ENCODE measurements at places on chromosomes 5 and 9.

DNA sequence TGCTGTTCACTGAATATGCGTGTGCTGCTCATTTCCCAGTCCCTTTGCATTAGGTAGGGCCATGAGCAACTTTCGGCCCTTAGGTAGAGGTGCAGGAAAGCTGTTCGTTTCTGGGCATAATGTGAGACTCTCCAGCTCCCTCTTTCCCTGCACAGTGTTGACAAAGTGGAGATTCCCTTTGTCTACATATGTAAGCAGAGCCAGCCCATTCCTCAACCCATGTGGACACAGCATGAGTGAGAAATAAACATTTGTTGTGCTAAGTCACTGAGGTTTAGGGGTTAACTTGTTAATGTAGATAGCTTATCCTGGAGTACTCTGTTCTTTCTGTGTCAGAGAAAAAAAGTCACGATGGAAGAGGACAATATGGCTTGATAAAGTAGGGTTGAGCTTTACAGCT, 343.8 kb downstream of the PSAT1 start:
- DNase-seq: no peak

DNA sequence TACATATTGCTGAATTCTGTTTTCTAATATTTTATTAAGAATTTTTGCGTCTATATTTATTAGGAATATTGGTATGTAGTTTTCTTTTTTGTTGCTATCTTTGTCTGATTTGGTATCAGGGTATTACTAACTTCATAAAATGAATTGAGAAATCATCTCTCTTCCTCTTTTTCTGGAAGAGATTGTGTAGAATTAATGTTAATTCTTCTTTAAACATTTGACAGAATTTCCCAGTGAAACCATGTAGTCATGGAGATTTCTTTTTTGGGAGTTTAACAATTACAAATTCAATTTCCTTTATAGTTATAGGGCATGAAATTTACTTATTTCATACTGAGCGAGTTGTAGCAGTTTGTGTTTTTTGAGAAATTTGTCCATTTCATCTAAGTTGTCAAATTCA, 3.3 kb upstream of the FAM170A start:
- no peak for DNase-seq

- no peak for DNase-seq
These were observed 54.7 kb downstream of the COL23A1 start for GRCh38 chr5:178535299-178536175.

- DNase-seq: no peak
These were observed 1.0 kb upstream of the SLIT3 start for GRCh38 chr5:169301986-169302385.

DNA sequence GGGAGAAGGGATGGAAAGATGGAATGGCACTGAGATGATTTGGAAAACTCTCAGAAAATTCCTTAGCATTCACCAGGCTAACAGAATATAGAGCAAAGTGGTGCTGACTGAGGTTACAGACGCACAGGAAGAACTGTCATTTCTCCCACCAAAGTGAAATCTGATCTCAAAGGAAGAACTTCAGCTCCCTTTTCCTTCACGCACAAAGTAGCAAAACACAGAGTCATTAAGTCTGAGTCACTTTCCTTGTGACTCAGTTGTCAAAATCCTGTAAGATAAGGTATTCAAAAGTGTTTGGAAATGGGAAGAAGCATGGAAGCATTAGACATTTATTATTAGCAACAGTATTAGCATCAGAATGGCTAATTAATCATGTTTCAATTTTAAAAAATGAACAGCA, 11.7 kb downstream of the MPDZ start:
- DNase-seq: no peak

DNA sequence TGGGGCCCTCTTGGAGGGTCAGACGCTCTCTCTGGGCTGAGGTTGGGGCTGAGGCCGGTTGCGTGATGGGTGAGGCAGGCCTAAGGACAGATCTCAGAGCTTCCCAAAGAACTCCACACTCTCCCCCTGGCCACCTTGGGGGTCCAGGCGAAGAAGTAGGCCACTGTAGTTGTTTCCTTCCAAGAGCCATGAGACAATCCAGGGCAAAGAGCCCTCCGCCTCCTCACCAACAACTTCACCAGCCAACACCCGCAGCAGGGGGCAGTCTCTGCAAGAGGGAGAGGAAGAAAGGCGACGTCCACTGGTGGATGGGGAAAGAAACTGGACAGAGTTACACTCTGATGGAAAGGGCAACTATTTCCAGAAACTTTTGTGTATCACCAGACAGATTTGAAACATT, 10.7 kb downstream of the SLC35A4 start:
- no peak for DNase-seq

DNA sequence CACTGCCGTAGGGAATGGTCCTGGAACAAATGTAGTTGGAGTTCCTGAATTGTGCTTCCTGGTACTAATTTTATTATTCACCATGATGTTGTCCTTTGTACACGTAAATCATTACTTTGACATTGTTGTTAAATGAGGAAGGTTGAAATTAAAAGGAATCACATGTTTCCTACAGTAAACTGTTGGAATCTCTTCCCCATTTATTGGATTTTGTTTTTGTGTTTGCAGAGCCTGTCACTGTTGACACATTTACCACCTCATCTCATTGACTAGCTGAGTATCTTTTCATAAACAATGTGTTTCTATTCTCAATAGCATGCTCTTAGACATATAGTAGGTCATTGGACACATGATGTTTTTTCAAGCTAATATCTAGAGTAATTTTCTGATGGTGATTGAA, 1012.5 kb downstream of the NR2F1-AS1 start:
- DNase-seq: no peak

DNA sequence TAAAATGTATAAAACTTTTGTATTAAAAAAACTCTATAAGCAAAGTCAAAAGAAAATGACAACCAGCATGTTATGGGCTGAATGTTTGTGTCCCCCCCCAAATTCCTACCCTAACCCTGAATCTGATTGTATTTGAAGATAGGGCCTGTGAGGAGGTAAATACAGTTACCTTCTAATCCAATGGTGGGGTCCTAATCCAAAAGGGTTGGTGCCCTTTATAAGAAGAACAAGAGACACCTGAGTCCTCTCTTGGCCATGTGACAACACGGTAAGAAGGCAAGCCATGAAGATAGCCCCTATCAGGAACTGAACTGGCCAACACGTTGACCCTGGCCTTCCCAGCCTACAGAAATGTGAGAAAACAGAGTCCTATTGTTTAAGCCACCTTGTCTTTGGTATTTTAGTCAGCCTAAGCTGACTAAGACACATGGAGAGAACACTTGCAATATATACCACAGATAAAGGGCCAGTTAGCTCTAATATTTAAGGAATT, 49.7 kb upstream of the AKNA start:
- no peak for DNase-seq

DNA sequence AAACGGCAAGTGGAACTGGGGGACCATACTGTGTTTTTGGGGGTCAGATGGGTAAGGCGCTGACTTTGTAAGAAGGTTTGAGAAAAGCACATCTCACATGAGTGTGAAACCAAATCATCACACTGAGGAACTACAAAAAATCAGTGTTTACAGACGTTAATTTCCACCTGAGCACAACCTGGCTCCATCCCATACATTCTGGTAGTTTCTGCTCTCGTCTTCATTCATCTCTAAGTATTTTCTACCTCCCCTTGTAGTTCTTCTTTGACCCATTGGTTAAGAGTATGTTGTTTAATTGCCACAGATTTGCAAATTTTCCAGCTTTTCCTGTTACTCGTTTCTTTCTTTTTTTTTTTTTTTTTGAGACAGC, 8.9 kb upstream of the DPP7 start:
- DNase-seq: no peak

- DNase-seq: no peak
These were observed 172.2 kb downstream of the HSD17B3 start for GRCh38 chr9:96129747-96130146.

GRCh38 chr5:117769877-117770276, 1195.3 kb upstream of the SEMA6A start:
- DNase-seq: no peak

DNA sequence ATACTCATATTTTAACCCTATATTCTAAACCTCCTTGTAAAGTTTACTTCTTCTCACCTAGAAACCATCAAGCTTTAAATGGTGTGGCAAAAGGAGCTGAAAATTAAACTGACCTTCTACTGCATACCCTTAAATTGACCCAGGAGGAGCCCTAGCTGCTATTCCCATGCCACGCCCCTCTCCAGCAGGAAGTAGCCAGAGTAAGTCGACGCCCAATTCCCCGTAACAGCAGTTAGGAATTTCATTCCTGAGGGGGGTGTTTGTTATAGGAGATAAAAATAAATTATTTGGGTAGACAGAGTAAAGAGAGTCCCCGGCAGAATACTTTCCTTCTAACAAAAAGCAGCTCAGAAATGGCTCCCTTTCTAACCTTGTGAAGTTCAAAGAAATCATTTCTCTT, 111.8 kb upstream of the FAM174A start:
- no peak for DNase-seq

DNA sequence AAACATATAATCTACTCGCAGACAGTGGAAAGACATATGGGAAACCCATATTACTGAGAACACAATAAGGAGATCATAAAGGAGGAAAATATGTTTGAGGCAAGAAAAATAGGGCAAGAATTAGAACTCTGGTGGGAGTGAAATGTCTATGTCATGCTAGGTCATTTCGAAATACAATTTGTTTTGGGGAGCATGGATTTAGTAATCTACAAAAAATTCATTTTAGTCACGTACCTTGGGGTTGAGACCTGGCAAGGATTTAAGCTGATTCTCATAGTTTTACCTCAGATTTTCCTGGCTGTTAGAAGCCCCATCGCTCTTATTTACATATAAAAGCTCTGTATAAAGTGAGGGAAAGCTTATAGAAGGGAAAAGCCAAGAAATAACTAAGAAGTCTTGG, 11.5 kb upstream of the CSNK1G3 start:
- no peak for DNase-seq

DNA sequence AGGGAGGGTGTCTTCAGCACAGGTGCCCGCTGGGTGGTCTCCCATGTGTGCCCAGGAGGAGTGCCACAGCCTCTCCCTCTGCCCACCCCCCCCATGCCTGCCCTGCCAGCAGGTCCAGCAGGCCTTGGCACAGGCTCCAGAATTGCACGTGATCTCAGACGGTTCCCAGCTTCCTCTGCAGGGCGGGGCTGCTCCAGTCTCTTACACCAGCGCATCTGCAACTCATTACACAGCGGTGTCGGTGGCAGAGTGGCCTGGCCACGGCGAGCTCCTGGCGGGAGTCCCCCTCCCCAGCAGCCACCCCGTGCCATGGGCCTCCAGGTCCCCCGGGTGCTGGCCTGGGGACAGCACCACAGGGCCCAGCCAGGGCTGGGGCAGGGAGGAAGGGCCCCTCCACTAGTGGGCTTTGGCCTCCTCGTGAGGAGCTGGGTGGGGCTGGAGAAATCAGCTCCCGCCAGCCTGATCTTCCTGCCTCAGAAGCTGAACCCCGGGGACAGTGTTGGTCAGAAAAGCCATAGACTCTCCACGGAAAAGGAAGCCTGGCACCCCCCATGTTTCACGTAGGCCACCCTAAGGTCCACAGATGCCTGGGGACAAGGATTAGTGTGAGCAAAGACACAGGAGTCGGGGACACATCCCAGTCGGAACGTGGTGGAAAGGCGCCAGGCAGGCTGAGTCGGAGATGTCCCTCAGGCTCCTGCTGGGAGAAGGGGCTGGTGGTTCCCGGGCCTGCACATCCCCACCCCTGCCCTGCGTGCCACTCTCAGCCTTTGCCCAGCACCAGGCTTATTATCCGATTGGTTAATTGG, 40.2 kb downstream of the RXRA start:
- DNase-seq: no peak

GRCh38 chr9:101235105-101235866, 149.5 kb downstream of the BAAT start:
- no peak for DNase-seq

GRCh38 chr5:111116550-111116949, 24.4 kb downstream of the WDR36 start:
- DNase-seq: no peak

DNA sequence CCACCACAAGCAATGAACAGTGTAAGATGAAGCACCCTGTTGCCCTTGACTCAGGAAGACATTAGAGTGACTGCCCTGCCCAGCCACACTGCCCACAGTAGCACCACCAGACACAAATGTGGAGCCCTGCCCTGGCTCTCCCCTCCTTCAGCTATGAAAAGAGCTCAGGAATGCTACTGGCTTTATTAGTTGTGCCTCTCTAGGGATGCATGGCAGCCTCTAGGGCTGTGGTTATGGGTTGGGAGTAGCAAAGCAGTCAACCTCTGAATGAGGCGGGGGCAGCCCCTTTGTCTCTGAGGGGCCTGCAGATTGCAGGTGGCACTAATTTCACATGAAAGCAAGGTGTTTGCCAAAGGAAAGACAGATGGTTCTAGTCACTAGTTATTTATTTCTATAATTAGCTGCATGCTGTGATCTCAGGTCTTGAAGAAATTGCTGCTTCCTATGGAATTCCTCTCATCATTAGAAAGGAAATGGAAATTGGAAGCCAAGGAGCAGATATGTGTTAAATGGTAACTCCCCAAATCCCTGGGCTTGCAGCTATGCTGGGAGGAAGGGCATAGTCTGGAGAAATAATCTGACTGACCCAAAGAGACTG, 259.4 kb downstream of the TLR4 start:
- DNase-seq: no peak

DNA sequence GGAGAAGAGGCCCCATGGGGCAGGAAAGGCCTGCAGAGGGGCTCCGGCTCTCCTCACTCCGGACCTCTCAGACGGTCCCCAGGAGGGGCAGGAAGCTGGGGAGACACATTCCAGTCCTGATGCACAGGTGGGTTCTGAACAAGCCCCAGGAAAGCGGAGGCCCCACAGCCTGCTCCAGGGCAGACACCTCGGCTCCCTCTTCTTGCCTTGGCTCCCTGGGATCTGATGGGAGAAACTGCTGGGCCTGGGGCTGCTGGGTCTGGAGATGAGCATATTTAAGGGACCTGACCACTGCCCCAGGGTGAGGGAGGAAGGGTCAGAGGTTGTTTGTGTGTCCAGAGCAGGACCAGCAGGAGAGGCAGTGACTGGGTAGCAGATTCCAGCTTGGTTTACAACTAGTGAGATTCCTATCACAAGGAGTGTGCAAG, 1.2 kb downstream of the CORO2A start:
- DNase-seq: no peak

- no peak for DNase-seq
These were observed 94.9 kb downstream of the SREK1 start for GRCh38 chr5:66239034-66239433.

DNA sequence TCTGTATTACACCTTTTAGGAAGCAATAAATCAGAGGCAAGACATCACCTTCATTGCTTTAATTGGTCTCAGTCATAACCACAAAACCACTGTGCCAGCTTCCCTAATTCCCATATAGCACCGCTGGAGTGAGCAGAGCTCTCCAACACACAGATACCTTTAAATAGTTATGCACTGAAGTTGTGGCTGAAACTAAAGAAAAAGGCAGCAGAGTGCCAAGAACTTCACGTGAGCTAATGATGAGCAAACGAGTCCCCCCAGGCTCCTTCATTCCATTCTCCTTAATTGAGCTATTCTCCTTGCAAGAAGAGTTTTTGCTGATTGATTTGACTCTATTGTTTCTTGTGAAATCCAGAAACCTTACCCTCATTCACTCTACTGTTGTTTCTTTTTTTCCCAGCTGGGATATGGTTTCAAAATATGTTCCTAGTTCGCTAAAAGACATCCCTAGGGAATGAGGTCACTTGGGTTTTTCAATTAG, 501.5 kb downstream of the SPATA31D1 start:
- DNase-seq: no peak

- no peak for DNase-seq
These were observed 218.1 kb upstream of the TRIM32 start for GRCh38 chr9:116468793-116469527.
